ENCODE measurements at places on chromosomes 16 and 17. TPM values are rescaled to one million over a fixed set of nuclear protein-coding genes. Genes with fewer than 3 reads are reported as not detected.

MFAP4 gene
- 3.8 TPM for total RNA-seq

GRCh38 chr17:56319531-56319930, 166.3 kb downstream of the ANKFN1 start:
- no peak for DNase-seq

GRCh38 chr16:53933407-53933806, 229.5 kb downstream of the FTO start:
- DNase-seq, result no peak

DNA sequence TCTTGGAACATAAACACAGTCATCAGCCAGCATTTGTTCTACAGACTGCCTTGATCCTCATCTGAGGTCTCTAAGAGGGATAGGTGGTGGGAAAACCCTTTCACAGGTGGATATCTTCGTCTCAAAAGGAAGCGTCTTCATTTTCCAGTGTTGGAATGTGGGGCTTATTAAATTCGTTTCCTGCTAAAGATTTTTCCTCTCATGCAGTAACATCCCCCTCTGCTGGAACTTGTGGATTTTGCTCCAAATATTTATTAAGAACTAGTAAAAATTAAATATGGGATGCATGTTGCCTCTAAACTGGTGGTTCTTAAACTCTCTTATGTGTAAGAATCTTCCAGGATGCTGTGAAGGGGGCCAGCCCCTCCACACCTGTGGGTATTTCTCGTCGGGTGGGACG, 20.1 kb upstream of the MLYCD start:
- DNase-seq, result no peak

- DNase-seq, result no peak
Measured at GRCh38 chr17:27396941-27397340, 59.3 kb upstream of the KSR1 start.

ST6GALNAC2 gene
- not detected for total RNA-seq

DNA sequence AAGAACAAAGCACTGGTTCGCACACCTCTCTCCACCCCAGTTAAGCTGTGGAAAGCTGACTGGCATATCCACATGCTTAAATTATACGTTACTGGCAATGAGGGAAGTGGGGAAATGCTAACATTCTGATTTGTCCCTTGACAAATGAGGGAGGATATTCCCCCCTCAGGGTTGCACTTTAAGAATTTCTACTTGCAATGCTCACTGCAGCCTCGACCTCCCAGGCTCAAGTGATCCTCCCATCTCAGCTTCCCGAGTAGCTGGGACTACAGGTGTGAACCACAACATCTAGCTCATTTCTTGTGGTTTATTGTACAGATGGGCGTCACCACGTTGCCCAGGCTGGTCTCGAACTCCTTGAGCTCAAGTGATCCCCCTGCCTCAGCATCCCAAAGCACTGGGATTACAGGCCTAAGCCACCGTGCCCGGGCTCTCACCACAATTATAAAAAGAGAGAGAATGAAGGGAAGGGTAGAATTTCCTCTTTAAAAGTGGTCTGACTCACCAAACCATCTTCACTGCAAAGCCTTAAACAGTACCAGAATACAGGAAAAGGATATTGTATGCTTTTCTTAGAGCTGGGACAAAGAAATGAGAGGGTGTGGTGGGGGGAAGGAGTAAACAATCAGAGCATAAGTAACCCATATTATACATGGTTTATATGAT, 38.9 kb downstream of the KANSL1 start:
- no peak for DNase-seq

GRCh38 chr16:9297437-9298113, 206.1 kb downstream of the HAPSTR1 start:
- DNase-seq, result peak; percentile 21

- no peak for DNase-seq
Measured at GRCh38 chr17:80359422-80360110, 55.4 kb upstream of the ENDOV start.

KIF1C gene
- 118 TPM for total RNA-seq

- no peak for DNase-seq
Measured at GRCh38 chr17:42289611-42290181, 1.4 kb downstream of the STAT5A start.

DNA sequence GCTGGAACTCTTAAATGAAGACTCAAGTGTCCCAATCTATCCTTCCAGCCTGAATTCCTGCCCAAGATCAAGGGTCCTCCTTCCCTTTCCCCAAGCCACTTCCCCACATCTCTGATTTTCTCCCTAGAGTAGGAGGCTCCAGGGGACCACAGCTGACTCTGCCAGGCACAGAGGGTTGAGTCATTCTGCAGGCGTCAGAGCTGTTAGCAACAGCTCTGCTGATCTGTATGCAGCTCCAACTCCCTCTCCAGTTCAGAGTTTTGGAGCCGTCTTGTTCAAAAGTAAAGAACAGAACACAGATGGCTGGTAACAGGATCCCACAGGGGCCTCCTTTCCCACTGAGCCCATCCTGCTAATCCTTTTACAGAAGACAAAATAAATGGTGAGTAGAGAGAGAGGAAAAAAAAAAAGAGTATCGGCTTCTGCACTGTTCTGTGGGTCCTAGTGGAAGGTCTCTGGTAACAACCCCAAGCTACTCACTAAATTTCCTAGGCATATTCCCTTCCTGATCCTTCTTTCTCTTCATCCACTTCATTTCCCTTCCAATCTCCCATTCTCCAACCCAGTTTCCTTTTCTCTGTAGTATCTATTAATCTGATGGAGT, 13.4 kb upstream of the TAOK1 start:
- no peak for DNase-seq

- DNase-seq, result no peak
Measured at GRCh38 chr16:72923757-72924156, 124.2 kb downstream of the ZFHX3 start.

- no peak for DNase-seq
Measured at GRCh38 chr17:75693500-75694481, 26.7 kb downstream of the SAP30BP start.

DNA sequence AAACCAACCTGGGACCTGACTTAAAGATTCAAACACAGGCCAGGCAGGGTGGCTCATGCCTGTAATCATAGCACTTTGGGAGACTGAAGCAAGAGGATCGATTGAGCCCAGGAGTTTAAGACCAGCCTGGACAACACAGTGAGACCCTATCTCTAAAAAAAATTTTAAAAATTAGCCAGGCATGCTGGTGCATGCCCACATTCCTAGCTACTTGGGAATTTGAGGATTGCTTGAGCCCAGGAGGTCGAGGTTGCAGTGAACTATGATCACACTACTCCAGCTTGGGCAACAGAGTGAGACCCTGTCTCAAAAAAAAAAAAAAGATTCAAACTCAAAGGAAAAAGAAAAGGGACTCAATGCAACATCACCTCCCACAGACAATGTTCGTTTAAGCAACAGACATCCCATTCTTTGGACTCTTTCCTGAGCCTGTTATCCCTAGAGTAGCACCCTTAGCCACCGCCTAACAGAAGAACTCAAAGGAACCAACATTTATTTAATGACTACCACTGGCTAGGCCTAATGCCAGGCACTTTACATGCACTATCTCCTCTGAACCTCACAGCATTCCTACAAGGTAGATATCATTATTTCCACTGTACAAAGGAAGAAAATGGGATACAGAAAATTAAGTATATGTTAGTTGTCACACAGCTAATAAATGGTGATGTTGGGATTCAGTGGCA, 12.7 kb downstream of the MYO18A start:
- no peak for DNase-seq

- DNase-seq, result no peak
Measured at GRCh38 chr16:76278086-76278485, 885 bp downstream of the CNTNAP4 start.

- no peak for DNase-seq
Measured at GRCh38 chr17:77375108-77375916, 234.5 kb downstream of the SEC14L1 start.

COQ7 gene
- 17.7 TPM for total RNA-seq

GRCh38 chr17:18141210-18141803, 32.8 kb downstream of the MYO15A start:
- DNase-seq, result peak; percentile 58

GRCh38 chr17:51941272-51941671, 217.2 kb downstream of the CA10 start:
- DNase-seq, result no peak

DNA sequence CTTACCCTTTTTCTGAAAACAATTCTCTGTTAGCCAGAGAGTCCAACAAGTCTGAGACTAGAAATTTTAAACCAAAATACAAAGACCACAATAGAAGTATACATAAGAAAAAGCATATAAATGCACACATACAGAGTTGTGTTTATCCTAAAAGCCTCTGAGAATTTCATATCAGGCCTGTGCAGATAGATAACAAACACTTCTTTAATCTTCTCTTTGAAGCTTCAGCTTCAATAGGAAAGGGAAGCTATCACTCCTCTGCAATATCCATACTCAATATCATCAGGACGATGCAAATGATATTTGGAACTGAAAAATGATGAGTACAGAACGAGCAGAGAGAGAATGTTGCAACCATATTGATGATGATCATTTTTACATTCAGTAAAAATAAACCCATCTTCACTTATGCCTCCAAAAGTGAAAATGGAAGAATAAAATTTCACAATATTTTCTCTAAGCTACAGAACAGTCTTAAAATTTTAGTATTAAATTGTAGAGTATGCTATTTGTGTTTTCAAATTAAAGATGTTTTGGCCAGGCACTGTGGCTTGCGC, 61.6 kb downstream of the SKAP1 start:
- no peak for DNase-seq

CSH2 gene
- total RNA-seq, result 0.43 TPM

DNA sequence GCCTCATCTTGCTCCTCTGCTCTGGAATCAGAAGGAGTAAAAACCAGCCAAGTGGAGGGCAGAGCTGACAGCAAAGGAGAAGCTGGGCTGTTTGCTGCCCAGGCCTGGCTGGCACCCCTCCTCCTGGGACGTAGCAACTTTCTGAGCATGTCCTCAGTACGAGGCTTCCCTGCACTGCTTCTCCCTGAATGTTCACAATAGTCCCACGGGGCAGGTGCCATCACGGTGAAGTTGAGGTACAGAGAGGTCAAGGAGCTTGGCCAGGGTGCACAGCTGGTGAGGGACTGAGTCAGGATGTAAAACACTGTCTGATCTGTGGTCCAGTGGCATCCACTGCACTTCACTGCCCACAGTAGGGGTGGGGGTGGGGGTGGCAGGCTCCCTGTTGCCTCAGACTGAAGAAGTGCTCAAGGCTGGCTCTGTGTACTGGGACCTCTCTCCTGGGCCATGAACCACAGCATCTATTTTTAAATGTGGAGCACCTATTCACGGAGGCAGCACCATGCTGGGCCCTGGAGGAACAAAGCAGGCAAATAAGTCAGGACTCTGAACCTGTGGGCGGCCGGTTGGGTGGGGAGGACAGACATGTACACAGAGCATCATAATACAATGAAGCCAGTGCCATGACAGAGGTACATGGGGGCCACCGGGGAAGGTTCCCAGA, 369.5 kb downstream of the SEC14L1 start:
- DNase-seq, result no peak

DNA sequence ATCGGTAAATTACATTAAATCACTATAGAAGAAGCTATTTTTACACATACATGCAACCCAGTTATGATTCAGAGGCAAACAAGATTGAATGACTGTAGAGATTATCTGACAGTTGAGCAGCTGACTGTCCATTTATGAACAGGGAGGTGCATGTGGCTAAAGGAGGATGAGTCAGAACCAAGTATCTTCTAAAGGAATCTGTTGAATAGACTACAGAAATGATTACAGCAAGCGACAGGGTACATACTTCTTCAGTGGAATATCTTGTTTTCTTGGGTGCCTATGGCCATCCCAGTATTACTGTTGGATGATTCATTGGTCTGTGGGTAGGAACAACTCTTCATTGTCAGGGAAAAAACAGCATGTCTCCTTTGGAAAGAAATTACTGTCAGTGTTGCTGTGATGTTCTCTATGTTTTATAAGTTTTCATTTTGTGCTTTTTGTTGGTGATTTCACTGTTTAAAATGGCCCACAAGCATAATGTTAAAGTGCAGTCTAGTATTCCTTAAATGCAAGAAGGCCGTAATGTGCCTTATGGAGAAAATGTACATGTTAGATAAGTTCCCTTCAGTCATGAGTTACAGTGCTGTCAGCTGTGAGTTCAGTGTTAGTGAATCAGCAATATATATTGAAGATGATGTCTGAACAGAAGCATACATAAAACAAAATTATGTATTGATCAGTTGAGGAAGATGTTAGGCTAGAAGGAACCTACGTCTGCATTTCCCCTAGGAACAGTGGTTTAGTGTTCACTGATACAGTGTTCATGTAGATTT, 27.0 kb downstream of the CBFB start:
- DNase-seq, result no peak
